ENCODE measurements at places on chromosomes 1 and 21.

DNA sequence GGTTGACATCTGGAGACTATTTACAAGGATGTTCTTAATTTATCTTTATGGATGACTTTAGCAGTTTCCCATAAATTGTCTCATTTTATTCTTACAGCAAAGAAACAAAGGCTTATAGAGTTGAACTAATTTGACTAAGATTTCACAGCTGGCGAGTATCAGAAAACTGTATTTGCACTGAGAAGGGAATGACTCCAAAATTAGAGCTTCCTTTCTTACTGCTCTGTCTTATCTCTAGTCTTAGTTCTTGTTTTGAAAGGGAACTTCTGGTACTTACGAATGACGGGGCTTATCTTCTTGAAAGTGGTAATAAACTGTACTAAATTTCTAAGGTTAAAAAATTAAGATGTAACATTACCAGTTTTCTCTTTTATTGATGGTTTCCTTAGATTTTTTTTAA is 13.6 kb downstream of the CNST start:
- DNase-seq = no peak

DNA sequence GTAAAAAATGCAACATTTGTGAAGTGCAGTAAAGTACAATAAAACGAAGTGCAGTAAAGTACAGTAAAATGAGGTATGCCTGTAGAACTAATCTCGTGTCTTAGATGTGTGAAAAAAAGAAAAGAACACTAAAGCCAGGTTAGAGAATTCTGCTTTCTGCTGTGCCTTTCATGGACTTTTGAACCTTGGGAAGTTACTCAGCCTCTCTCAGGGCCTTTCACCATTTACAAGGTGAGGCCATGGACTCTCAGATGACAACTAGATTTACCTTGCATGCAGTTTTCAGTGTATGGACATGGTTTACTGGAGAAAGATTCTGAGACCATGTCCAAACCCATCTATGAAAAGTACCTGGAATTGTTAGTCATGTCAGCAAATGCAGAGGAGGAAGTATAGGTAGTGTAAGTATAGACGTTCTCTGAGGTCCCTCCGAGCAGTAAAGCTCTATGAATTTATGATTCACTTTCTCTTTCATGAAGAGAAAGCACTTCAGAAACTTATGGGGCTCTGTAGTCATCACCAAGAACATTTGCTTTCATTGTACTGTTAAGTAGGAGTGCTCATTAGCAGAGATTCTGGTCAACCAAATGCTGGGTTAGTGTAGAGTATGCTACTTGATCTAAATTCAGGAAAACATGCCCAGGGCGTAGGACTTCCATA is 143.1 kb downstream of the CACNA1E start:
- DNase-seq = no peak

DNA sequence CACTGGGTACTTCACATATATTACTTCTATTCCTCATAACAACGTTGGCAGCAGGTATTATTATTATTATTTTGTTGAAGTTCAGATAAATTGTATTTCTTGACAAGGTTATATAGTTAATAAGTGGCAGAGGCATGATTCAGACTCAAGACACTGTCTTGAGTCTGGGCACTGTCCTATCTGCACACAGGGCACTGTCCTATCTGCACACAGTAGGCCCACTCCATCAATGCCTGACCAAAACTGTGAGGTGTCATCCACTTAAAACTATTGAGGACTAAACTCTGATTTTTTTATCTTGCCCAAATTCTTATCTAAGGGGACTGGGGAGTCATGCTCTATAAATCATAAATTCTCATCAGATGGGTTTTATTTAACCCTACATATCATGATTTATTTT is 23.8 kb upstream of the IER5 start:
- DNase-seq = no peak

GRCh38 chr1:163596541-163597258 is 274.9 kb downstream of the NUF2 start:
- no peak for DNase-seq

- DNase-seq = no peak
These were observed 97.4 kb upstream of the IPO9 start for GRCh38 chr1:201731592-201731991.

DNA sequence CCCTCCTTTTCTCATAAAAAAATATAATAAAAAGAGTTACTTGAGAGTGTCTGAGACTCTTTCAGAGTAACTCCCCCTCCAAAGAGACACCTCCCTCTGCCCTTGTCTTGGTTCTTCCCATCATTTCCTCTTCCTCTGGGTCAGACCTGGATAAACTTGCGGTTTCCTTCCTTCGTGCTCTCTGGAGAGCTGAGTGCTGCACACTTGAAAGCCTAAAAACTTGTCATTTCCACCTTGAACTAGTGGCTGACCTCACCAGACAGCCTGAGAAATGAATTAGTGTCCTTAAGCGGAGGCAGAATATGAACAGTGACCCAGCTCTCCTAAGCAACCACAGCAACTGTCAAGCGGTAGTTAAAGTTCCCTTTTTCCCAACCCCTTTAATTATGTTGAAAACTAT is 88.4 kb upstream of the PROX1 start:
- DNase-seq = no peak

GRCh38 chr21:37623689-37624088 is 257.1 kb downstream of the DYRK1A start:
- no peak for DNase-seq

DNA sequence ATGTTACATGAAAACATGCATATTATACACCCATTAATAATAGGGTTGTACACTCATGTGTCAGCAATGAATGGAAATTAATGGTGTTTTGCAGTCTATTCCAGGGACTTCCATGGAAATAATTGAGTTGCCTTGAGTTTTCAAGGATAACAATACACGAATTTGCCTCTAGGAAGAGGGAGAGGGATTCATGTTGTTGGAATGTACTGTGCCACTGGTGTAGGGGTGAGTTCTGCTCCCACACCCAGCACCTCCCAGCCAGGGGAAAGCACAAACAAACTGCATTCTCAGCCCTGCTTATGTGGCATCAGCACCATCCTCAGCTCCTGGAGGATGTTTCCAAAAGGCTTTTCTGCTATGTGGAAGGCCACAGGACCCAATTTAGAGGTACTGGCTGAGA is 57.8 kb downstream of the BCAR3 start:
- no peak for DNase-seq

GRCh38 chr1:28682840-28683239 is 14.3 kb downstream of the GMEB1 start:
- no peak for DNase-seq

DNA sequence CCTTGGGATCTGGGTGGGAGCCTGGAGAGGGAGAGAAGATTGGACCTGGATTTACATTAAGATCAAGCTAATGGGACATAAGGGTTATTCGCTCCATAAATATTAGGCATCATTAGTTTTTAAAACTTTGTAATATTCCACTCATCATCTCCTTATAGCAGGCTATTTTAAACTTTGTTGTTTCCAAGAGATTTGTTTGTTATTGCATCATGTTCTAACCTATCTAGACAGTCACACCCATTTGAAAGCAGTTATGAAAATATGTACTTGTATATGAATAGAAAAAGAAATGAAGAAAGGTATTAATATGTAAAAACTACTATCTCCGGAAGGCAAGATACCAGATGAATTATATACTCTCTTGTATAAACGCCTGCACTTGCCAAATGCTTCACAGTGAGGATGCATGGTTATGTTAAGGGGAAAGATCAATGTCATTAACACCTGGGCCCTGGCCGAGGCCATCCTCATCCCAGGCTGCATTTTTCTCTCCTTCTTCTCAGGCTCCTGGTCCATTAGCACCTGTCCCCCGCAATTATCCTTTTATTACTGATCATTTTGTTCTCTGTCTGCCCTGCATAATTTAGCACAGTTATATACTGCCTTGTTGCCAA is 468.2 kb downstream of the MATN1 start:
- DNase-seq = no peak

DNA sequence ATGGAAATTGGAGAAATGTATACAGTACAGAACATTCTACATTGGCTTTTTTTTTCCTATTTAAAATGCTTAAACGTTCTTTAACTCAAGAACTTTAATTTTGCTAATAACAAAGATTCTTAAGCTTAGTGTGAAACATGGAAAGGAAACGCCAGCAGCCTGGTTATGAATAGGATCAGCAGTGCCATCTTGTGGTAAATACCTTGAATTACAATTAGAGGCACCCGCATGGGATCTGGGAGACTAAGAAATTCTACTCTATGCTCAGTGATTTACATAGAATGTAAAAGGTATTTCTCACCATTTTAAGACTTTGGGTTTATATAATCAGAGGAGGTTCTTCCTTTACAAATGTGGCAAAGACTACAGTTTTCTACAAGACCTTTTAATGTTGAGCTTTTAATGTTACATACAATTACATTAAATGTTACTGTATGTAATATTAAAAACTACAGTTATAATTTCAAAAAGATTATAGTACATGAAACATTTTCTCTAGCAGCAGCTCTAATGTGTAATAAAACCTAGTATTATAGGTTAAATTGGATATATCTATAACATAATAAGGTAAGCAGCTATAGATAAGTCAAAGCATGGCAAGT is 32.1 kb upstream of the APOBEC4 start:
- peak; percentile 31 for DNase-seq

- no peak for DNase-seq
These were observed 59.6 kb downstream of the ZNF678 start for GRCh38 chr1:227622739-227623475.

DNA sequence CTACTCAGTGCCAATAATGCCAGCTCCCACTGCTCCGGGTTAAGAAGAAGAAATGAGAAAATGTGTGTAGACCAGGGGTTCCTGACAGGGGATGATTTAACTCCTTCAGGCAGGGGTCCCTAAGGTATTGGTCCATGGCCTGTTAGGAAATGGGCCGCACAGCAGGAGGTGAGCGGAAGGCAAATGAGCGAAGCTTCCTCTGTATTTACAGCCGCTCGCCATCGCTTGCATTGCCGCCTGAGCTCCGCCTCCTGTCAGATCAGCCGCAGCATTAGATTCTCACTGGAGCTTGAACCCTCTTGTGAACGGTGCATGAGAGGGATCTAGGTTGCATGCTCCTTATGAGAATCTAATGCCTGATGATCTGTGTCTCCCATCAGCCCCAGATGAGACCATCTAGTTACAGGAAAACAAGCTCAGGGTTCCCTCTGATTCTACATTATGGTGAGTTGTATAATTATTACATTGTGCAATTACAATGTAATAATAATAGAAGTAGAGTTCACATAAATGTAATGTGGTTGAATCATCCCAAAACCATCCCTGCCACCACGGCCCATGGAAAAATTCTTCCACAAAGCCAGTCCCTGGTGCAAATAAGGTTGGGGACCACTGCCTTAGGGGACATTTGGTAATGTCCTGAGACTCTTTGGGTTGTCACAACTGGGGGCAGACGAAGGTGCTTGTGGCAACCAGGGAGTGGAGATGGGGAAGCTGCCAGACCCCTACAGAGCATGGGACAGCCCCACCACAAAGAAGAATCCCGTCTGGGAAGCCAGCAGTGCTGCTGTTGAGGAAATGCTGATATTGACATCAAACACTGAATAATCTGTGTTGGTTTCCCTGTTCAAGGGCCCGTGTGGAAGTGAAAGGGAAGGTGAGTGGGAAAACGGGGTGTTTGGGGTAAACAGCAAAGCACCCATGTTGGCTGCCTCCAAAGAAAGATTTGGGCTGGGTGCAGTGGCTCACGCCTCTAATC is 60.8 kb downstream of the DHRS3 start:
- no peak for DNase-seq

- peak; percentile 43 for DNase-seq
These were observed 34.6 kb upstream of the S100A7 start for GRCh38 chr1:153494976-153495535.

- DNase-seq = no peak
These were observed 94.6 kb downstream of the FGGY start for GRCh38 chr1:59391212-59392179.

GRCh38 chr1:45230537-45230936 is 24.1 kb upstream of the ZSWIM5 start:
- DNase-seq = no peak

DNA sequence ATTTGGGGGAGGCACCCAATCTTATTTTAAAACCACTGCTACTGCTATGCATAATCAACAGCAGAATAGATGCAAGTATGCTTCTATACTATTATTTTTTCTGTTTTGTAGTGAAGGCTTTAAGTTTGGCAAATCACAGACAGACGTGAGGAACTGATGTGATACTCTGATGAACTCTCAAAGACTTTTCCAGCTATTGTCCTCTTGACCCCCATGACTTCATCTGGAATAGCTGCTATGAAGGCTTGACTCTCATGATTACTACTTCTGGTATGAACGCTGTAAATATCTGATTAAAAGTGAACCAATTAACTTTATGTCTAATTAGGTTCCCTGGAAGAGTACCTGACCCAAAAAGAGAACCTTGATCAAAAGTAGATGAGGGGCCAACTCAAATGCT is 49.1 kb downstream of the EYA3 start:
- no peak for DNase-seq

GRCh38 chr1:190475421-190476141 is 2.1 kb downstream of the BRINP3 start:
- no peak for DNase-seq

DNA sequence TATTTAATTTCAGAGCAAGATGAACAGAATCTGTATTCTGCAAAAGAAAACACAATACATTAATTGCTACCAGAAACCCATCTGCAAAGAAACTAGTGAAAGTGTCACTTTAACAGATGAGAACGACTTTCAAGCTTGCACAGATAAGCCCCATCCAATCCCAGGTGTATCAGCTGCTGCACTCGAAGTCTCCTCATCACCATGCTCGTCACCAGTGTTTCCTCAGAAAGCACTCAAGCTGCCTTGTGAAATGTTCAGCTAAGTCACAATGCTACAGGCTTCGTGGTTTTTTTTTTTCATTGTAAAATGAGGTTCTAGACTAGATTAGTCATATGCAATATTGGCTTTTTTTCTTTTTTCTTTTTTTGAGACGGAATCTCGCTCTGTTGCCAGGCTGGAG is 3.3 kb upstream of the TOMM20 start:
- no peak for DNase-seq

DNA sequence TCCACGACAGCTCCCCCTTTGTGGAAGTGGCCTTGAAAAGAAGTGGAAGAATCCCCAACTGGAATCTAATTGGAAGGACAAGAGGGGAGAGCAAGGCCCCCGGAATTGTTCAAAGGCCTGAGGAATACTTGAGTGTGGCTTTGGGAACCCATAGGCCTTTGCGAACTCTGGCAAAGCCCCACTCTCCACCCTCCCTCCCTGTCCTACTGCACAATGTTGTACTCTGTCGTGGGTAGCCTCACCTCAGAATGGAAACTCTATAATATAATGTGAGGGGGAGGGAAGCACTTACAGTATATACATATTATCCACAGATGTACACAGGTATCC is 28.5 kb downstream of the PLPP3 start:
- DNase-seq = no peak

- DNase-seq = no peak
These were observed 17.0 kb downstream of the DMBX1 start for GRCh38 chr1:46506470-46507219.

- DNase-seq = no peak
These were observed 603.3 kb downstream of the PTPRC start for GRCh38 chr1:199242147-199242546.

Data from GM12891 (cell line).